Stimulated activated CD8-positive, alpha-beta memory T cell treated with anti-CD3 and anti-CD28 coated beads, Interleukin-4, amount 100 ng/mL, for 1 hour (primary cell): ENCODE measurements at places on chromosomes 2 and 18.

GRCh38 chr2:224957540-224958461 lies 84.5 kb downstream of the DOCK10 start:
- no peak for DNase-seq

GRCh38 chr2:238523158-238524110 lies 96.7 kb downstream of the ASB1 start:
- DNase-seq, result no peak

- DNase-seq, result no peak
Observed at GRCh38 chr2:9737053-9737875, 106.0 kb upstream of the TAF1B start.

DNA sequence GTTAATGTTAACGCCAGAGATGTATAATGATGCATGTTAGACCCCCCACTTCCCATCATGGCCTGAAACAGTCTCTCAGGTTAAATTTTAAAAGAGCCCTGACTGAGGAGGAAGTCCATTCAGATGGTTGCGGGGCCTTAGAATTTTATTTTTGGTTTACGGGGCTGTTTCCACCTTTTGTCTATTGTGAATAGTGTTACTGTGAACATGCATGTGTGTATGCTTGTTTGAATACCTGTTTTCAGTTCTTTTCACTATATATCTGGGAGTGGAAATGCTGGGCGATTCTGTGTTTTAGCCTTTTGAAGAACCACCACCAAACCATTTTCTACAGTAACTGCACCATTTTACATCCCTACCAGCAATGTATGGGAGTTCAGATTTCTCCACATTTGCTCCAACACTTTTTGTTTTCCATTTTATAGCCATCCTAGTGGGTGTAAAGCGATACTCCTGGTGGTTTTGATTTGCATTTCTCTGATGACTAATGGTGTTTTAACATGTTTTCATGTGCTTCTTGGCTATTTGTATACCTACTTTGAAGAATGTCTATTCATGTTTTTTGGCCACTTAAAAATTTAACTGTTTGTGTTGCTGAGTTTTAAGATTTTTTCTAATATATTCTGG lies 133.0 kb downstream of the MYO3B start:
- no peak for DNase-seq

DNA sequence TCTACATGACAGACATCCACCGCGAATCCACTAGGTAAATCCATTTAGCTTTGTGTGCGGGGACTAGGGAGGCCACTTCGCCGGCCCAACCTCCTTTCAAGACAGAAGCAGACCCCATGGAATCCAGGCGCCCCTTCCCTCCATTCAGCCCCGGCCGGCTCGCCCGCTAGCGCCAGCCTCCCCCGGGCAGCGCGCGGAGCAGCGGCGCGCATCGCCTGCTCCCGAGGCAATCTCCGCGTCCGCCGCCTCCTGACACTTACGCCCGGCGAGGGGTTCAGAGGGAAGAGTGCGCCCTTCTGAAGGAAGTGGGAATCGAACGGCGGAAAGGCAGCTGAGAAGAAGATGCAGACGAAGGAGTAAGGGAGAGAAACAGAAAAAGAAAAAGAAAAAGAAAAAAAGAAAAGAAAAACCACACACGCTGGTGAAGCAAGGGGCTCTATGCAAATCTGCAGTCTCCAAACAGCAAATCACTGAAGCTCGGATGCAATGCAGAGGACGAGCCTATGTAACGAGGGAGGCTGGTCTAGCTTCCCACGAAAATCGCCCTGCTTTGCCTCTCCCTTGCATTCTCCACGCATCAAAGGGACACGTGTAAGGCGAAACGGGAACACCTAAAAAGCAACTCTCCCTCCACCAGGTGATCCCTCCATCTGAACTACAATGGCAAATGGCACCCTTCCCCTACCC lies 684.4 kb downstream of the NRXN1 start:
- DNase-seq, result no peak

GRCh38 chr2:238151205-238151604 lies 7.6 kb upstream of the ERFE start:
- no peak for DNase-seq

DNA sequence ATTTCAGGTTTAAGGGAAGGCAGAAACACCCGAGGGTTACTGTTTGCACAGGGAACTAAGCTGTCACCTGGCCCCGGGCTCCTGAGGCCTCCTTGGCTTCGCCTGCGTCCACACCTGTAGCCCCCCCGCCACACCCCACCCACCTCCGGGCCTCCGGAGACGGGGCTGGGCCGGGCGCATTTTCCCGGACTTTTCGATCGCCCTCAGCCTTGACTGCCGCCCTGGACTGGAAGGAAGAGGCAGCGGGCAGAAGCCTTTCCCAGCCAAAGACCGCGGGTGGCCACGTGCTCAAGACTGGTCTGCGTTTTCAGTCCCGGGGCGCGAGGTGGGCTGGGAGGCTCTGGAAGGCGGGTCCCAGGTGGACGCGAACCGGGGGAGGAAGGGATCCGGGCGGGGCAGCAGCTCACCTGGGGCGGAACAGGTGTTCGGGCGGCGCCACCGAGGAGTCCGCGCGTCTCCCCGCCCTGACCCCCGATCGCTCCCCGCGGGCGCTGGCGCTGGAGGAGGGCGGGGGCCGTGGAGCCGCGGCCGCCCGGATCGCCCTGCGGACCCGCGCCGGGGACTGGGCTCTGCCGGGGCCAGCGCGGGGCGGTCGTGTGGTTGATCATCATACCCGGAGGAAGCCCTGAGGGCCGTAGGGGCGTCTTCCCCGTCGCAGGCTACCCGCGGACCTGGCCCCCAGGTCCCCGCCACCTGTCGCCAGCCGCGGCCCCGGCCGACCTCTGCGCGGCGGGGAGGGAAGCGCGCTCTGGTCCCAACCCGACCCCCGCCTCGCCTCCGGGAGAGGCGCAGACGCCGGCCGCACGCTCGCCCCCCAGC lies 3.2 kb downstream of the ID2 start:
- no peak for DNase-seq

GRCh38 chr2:150007815-150008430 lies 420.3 kb upstream of the MMADHC start:
- DNase-seq, result no peak
